Activated T-helper 9 cell treated with anti-CD3 and anti-CD28 coated beads, Interleukin-2, amount 50 U/mL, for 16 hours (primary cell): ENCODE measurements at places on chromosomes 3 and 15.

GRCh38 chr3:61650276-61650675, 88.9 kb downstream of the PTPRG start:
- DNase-seq = no peak

GRCh38 chr3:25090698-25091453, 337.2 kb upstream of the RARB start:
- DNase-seq = no peak

- no peak for DNase-seq
Observed at GRCh38 chr3:106797461-106797860, 579.8 kb upstream of the CCDC54 start.

- no peak for DNase-seq
Observed at GRCh38 chr15:79535536-79535935, 103.4 kb downstream of the MINAR1 start.

GRCh38 chr15:78730955-78731354, 80.3 kb downstream of the ADAMTS7 start:
- DNase-seq = no peak

DNA sequence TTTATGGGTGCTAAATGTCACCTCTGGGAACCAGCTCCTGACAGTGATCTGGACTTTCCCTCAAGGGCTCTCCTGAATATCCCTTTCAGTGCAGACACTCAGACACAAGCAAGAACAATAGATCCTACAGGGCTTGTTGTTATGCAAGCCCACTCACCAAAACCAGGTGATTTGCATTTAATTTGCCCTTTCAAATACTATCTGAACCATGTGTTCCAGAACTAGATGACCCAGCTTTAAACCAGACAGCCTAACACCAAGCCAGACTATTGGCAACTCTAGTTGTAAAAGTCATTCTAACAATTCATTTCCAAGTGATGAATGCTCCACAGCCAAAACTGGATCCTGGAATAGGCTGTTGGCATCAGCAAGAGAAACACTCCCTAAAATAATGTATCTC, 5.6 kb upstream of the ATP8B4 start:
- no peak for DNase-seq

DNA sequence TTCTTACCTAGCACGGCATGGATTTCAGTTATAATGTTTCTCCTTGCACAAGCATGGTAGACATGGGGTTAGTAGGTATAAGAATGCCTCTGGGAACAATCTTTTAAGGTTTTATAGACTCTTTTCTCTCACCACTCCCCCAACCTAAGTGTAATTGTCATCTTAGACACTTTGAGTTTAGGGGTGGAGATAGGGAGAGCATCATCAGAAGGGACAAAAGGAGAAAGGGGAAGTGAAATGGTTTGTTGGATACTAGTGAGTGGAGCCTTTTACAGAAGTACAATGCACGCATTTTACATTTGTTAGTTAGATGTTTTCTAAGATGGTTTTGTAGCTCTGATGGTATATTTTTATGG, 189.2 kb downstream of the TP63 start:
- DNase-seq = no peak

- DNase-seq = no peak
Observed at GRCh38 chr15:39454189-39454986, 126.5 kb upstream of the THBS1 start.

GRCh38 chr3:72442759-72443158, 405.5 kb downstream of the SHQ1 start:
- no peak for DNase-seq

DNA sequence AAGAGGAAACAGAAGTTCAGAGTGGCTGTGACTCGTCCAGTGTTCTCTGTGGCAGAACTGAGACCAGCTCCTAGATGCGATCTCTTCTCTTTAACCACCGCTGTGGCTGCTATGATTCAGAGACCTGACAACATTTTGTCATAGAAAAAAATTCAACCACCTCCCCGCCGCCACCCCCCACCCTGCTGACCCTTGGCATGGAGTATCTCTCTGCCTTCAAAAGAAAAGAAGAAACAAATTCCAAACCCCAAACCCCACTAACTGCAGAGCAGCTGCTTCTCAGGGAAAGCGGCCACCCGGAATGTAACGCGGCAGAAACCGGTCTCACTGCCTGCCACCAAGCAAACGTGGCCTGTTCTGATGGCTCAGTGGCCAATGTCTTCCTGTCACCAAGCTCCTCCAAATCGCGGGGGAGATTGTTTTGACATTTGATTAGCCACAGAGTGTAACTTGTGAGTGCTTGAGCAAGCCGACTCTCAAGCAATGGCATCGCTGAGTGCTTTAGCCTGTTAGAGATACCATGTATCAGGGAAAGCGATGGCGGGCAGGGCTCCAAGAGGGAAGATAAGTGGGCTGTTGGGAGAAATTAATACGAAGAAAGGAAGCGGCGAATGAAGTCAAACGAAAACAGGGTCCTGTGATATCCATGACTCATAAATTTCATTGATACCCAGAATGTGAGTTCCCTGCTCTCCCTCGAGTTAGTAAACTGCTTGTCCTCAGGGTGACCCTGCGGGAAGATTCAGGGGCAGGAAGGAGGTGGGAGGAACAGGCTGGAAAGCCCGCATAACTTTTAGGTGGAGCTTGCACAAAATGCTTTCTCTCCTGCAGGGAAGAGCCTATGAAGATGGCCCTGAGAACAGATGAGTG, 44.8 kb upstream of the TLE3 start:
- DNase-seq = no peak

DNA sequence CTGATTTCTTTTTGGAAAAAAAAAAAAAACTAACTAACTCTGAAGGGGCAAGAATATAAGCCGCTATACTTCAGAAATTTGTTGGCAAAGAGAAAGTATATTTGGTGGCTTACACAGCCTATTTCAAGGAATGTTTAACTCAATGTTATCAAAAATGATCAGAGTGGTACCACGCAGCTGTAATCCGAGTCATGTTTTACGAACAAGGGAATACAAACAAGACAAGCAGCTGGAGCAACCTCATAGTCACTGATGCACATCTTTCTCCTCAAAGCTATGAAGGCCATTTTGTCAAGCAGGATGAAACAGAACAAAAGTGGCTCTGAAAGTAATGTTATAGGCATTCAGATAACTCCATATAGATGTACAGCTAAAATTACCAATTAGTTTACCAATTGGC, 81.2 kb downstream of the SCAPER start:
- DNase-seq = no peak

DNA sequence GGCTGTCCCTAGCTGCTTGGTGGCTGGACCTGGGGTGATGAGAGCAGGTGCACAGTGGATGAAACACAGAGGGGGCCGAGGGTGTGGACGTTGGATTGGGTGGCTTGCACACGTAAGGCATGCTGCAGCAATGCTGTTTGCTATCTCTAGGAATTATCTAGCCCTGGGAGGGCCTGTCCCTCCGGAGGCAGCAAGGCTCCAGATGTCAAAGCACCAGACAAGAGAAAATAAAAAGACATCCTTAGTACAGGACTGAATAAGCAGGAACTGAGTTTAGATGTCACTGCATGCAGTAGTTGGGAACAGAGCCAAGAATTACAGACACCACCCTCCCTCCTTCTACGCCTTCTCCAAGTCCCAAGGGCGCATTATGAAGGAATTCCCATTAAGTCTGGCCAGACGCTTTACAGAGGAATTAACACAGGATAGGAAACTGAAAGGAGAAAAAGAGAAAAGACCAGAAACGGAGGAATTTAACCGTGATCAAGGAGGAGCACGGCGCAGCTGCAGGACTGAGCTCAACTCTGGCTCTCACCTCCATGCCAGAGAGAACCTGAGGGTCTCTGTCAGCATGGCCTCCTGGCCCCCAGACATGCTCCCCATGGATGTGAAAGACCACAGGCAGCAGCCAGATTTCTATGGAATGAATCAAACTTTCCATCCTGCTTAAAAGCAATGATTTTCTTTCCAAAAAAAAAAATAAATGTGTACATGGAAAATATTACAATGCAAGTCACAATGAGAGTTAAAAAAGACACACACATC, 13.8 kb downstream of the ATP10A start:
- no peak for DNase-seq

- peak; percentile 56 for DNase-seq
Observed at GRCh38 chr15:64894395-64895056, 17.2 kb upstream of the ANKDD1A start.

GRCh38 chr3:143810166-143810952, 37.9 kb downstream of the SLC9A9 start:
- DNase-seq = no peak

- DNase-seq = no peak
Observed at GRCh38 chr3:144033863-144034262, 62.2 kb downstream of the DIPK2A start.
